ENCODE measurements at places on chromosomes 5 and 9. TPM values are rescaled to one million over a fixed set of nuclear protein-coding genes. Genes with fewer than 3 reads are reported as not detected.

GRCh38 chr5:94744906-94745305, 126.4 kb downstream of the SLF1 start:
- DNase-seq, result no peak

DNA sequence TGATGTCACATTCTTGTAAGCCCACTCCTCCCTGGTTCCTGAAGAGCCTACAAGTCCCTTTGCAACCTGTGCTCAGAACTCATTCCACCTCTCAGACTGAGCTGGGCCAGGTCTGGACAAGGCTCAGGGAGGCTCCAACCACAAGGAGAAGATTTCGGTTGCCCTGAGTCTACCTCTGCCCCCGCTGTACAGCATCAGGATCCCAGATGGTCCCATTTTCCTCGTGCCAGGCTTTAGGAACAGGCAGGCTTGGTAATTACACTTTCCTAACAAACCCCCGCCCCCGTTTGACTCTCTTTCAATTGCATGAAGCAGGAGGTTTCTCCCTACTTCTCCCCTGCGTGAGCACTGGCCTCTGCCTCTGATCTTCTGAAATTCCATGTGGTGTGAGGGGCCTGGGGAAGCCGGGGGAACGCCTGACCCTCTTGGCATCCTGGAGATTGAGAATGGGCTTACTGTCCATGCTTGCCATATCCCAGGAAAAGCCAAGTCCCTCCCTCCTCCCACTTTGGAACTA, 86.9 kb upstream of the CTNNA1 start:
- no peak for DNase-seq

GRCh38 chr5:176508603-176509002, 28.6 kb downstream of the RNF44 start:
- no peak for DNase-seq

GRCh38 chr5:55533521-55534435, 986 bp downstream of the PLPP1 start:
- DNase-seq, result no peak

GRCh38 chr9:98087420-98088354, 31.2 kb downstream of the NANS start:
- no peak for DNase-seq

- peak; percentile 23 for DNase-seq
Observed at GRCh38 chr5:133113331-133114061, 61.7 kb downstream of the HSPA4 start.

DNA sequence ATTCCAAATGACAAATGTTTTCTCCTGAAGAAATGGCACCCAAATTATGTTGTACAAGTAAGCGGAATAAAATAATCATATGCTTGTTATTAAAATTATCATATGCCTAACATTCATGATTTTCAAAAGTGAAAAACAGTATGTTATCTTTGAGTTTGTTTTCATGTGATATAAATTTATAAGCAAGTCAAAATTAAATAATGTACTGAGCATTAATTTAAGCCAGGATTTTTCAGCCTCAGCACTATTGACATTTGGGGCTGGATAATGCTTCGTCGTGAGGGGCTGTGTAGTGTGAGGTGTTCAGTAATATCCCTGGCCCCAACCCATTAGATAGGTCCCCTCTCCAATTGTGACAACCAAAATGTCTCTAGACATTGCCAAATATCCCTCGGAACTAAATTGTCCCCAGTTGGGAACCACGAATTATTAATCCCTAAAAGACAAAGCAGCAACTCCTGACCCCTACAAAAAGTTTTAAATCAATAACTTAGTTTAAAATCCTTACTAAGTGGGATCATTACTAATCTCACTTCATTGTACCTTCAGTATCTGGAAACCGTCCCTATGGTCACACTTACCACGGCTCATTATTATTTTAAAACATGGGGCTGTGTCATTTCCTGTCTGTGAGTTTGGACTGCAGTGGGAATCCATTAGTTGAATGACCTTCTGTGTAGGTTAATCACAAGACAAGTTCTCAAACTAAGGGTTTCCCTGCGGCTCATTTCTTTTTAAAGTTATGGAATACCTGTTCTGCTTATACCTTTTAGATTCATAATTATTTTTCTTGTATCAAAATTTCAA, 1.3 kb upstream of the NNT start:
- DNase-seq, result no peak

- no peak for DNase-seq
Observed at GRCh38 chr5:181245427-181246275, 1.9 kb upstream of the RACK1 start.

DNA sequence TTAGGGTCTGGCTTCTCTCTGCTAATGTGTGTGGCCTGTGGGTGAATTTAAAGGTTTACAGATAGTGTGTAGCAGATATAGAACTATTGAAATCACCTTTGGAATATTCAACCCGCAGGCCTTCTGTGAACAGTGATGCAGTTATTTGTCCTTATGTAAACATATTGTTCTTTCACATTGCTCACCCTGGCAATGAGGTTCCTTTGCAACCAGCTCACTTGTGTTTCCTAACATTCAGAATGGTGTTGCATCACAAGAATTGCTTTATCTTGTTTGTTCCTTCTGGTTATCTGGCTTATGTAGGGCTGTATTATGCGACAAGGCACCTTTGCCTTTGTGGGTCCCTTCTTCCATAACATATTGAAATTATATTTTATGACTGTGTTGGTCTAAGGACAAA, 370.3 kb downstream of the NNT start:
- DNase-seq, result no peak

DNA sequence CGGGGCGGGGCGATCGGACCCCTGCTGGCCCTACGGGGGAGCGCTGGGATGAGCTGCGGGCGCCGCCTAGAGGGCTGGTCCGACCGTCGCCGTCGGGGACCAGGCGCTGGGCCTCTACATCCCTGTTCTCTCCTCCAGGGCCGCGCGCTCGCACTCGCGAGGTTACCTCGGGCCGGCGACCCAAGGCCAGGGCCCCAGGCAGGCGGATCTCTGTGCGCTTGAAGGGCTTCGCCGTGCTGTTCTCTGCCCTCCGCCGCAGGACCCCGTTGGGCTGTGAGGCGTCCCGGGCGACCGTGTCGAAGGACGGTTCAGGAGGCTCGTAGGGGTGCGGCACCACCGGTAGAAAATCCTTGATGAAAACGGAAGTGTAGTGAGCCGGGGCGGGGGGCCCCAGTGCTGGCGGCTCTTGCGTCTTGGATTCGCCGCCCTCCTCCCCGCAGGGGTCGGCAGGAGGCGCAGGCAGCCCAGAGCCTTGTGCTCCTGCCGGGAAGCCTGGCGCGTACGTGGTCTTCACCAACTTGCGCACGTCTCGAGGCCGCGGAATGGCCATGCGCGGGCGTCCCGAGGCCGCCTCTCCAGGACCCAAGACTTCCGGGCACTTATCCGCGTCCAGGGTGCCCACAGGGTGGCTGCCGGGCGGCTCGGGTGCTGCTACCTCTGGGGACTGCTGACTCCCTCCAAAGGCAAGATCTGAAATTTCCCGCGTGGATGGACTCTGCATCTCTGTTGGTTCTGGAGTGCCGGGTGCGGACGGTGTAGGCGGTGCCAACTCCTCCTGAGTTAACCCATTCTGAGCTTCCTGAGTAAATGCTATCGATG, 2.0 kb downstream of the PROB1 start:
- peak; percentile 90 for DNase-seq

GRCh38 chr5:169070413-169070812, 230.5 kb downstream of the SLIT3 start:
- DNase-seq, result no peak

DNA sequence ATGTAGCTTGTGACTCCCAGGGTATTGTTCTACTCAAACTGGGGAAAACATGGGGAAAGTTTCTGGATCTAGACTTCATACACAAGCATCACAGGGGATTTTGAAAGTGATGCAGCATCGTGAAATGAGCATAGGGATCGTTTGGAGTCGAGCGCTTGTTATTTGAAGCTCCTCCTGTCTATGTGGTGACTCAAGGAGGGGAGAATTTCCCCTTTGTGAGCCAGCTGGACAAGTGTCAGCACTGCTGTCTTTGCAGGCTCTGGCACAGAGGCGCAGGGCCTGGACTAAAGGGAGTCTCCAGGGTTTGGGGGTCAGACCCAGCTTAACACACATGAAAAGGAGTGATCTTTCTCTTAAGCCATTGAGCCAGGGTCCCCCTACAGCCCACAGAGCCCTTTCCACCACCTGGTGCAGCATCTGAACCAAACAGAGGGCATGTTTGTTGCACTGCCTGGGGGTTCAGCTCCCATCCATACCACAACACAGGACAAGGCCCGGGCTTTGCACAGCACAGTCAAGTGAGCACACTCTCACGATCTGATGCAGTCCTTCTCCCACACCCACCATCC, 51.0 kb downstream of the IRF1 start:
- DNase-seq, result no peak

DNA sequence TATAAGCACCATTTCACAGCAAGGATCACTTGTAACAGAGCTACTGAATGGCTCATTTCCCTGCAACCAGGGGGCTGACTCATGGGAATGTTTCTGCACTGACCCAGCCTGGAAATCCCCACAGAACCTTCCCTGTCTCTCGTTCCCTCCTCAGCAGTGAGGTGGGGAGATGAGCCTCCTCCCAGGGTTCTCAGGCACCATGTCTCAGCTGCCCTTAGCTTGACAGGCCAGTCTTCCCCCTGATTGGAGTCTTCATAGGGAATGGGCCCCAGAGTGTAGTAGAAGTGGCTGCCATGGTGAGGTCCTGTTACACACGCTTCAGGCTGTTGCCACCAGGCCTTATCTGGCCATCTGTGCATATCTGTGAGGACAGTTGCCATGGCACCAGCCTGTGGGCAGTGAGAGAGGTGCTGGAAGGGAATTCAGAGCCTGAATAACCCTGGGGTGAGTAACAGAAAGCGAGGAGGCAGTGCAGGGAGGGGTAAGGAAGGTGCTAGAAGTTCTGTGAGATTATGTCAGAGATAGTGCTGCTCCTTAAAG, 324.4 kb downstream of the ENC1 start:
- no peak for DNase-seq

DNA sequence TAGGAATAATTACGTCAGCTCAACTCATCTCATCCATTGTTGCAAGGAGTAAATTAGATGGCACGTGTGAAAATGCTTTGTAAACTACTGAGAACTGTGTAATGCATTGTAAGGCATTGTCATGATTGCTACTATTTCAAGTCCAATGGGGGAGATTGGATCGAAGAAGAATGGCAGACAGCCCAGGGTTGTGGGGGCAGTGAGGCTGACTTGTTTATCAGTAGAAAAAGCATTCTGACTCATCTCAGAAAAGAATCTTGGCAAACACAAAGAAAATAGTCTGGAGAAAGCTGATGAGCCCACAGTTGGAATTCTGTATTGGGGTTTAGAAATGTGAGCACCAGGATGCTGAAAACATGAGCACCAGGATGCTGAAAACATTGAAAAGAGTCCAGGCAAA, 28.0 kb upstream of the DAP start:
- no peak for DNase-seq

- DNase-seq, result no peak
Observed at GRCh38 chr5:140240987-140241706, 61.8 kb downstream of the PFDN1 start.

The INSL4 gene
- total RNA-seq, result not detected

The PCDHB14 gene
- not detected for total RNA-seq

The YTHDC2 gene
- 29.7 TPM for total RNA-seq

The ANKDD1B gene
- not detected for total RNA-seq

The HEMGN gene
- 1.9 TPM for total RNA-seq

The MZB1 gene
- 14.2 TPM for total RNA-seq

The PCSK5 gene
- 6.3 TPM for total RNA-seq

Measured in activated naive CD4-positive, alpha-beta T cell treated with anti-CD3 and anti-CD28 coated beads, Interleukin-2, amount 50 U/mL, for 72 hours (primary cell).